ENCODE measurements at places on chromosomes 2 and 18.

GRCh38 chr2:216908300-216908699 is 48.4 kb upstream of the TNP1 start:
- DNase-seq = no peak

DNA sequence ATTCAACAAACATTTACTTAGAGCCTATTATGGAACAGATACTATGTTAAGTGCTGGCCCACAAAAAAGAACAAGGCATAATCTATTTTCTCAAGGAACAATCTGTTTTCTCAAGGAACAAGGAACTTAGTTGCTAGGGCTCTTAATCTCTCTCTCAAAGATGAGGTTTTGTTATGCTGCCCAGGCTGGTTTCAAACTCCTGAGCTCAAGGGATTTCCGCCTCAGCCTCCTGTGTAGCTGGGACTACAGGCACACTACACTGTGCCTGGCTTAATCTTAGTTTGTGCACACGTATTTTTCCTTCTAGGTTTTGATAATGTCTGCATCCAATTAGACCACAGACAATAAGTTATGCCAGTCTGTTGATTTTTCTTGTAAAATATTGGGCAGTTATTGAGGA is 89.5 kb downstream of the PTH2R start:
- DNase-seq = no peak

GRCh38 chr2:191150600-191151330 is at the start of gene STAT4:
TSS of gene STAT4 (minus strand) at chr2:191150994. CDS start at chr2:191148203, 2,791 bp downstream.
- DNase-seq = no peak

DNA sequence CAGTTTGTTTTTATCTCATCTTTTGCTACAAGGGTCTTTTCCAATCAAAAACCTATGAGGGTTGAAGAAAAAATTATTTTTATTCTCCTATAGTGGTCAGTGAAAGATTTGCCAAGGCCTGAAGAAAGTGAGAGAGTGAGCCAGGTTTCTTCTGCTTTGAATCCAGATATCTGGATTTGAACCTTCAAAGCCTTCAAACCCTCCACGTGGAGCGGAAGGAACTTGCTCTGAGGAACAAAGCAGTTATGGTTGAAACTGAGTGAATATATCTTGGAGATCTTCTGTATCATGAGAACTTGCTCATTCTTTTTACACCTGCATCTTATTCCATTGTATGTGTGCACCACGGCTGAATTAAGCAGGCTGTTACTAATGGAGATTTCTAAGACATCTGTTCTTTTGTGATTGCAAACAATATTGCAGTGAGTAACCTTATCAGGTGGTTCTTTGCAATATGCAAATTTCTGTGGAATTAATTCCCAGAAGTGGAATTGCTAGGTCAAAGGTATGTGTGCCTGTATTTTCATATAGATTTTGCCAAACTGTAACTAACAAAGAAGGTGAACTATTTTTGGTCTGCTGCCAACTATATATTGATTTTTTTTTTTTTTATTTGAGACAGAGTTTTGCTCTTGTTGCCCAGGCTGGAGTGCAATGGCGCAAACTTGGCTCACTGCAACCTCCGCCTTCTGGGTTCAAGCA is 147.9 kb downstream of the B3GNT2 start:
- no peak for DNase-seq

DNA sequence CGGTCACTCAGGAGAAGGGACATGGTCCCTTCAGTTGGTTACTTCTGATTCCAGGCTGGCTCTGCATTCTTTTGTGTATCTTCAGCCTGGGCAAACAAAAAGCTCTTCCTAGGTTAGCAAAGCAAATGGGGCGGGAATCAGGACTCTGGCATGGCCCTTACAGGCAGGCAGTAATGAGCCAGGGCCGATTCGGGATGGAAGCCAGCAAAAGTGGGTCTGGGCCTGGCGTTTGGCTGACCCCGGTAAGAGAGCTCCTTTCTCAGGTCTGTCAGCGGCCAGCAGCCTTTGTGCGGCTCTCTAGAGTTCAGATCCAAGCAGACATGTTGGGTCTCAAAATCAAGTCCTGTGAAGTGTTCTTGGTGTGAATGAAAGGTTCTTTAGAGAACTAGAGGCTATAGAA is 81.5 kb upstream of the EML6 start:
- DNase-seq = no peak

DNA sequence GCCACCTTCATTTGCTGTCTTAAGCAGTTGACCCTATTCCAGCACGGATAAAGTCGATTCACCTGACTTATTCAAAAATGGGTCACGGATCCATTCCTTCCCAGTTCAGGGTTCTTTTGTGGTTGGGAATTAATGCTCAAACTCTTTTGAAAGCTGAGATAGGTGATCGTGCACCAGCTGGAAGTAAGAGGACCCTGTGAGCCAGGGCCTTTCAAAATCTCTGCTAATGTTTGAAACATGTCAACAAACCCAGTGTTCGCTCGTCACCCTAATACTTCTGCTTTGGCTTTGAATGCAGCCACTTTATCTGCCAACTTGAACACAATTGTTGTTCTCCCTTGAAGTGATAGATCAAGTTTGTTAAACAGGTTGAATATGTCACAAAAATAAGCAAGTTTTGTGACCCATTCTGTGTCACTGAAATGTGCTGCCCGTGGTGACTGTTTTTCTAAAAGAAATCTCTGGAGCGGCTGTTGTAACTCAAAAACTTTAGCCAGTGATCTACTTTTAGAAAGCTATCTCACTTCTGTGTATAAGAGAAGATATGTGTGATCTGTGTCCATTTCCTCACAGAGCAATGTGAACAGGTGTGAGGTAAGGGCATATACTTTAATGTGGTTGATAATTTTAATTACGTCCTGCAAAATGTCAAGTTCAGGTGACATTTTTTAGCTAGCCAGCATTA is 16.9 kb downstream of the HAT1 start:
- no peak for DNase-seq

- DNase-seq = no peak
These were observed 333.7 kb upstream of the FIGN start for GRCh38 chr2:164069540-164069939.

- no peak for DNase-seq
These were observed 54.6 kb upstream of the BCL2L11 start for GRCh38 chr2:111066062-111066593.

DNA sequence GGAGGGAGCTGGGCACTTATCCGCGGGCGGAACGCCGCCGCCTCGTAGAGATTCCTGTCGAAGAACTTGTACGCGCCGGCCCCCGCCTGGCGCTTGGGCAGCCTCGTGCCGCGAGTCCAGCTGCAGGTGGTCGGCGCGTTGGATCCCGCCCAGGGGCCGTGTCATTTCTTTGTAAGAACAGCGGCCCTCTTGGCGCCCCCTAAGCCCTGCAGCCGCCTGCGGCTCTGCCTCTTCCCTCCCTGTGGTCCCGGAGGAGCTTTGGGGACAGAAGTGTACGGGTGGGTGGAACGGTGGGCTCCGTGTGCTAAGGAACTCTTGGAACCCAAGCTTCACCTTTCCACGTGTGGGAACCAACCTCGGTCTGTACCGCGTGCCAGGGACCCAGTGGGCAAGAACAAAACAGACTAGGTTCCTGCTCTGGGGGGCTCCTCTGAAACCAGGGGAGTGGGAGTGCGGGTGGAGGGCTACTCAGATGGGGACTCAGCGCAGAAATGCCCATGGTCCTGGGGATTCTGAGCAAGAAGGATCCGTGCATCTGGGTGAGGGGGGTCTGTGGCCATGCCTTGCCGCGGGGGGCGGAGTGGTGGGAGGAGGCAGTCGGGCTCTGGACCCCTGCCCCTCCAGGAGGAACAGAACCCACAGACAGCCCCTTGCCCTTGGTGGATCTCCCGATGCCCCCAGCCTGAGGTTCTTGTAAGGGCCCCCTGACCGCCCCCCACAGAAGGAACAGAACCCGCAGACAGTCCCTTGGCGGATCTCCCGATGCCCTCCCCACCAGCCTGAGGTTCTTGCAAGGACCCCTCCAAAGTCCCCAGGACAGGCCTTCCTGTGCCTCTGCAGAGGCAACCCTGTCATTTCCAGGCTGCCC is 1.5 kb downstream of the GPC1 start:
- DNase-seq = no peak

DNA sequence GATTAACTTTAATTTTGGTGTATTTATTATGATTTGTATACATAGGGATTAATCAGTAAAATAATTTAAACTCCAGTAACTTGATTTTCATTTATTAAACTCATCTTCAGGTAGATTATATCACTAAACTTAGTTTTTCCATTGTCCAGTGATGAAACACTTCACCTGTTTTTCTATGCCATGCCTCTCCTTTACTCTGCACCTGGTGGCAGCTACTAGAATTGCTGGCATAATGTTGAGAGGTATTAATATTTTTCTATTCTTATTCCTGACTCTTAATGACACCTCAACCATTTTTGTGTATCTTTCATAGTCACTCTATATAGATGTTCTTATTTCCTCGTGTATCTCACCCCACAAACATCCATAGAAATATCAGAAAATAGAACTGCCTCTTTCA is 940.3 kb upstream of the CRIM1 start:
- no peak for DNase-seq

DNA sequence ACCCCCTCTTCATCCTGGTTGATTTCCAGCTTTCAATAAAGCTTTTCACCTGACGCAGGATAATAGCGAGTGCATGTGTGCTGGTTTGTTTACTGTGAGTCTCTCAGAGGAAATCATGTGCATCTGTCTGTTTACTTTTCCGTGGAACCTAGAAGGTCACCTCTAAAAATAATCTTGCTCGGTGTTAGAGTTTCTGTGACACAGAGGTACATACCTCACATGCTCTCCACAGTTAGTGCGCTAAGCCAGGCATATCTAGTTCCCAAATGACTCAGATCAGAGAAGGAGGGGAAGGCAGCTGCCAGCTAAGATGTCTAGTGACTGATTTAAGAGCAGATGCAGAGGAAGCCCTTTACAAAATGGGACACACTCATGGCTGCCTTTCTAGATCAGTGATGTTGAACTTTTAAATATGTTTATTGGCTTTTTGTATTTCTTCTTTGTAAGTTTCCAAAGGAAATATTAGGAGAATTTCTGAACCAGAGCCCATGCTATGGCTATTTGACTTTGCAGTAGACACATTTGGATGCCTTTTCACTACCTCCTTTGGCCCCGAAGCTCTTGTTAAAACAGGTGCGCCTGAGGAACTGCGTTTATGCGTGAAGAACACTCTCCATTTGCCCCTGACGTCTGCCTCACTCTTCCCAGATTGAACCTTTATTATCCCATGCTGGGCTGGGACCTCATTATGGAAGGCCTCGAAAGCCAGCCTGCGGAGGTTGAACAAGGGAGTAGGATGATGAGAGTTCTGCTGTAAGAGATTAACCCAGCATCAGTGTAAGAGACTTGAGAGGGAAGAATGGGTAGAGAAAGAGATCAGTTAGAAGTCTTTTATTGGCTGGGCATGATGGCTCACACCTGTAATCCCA is 145.6 kb downstream of the FAM161A start:
- peak; percentile 72 for DNase-seq

GRCh38 chr2:166042356-166042755 is 85.5 kb downstream of the SCN1A start:
- no peak for DNase-seq

- DNase-seq = no peak
These were observed 258.5 kb downstream of the DOK6 start for GRCh38 chr18:69659142-69659651.

- DNase-seq = no peak
These were observed 4.9 kb downstream of the SMC6 start for GRCh38 chr2:17748745-17749144.

- no peak for DNase-seq
These were observed 150.4 kb upstream of the NXPH2 start for GRCh38 chr2:138930571-138930970.

DNA sequence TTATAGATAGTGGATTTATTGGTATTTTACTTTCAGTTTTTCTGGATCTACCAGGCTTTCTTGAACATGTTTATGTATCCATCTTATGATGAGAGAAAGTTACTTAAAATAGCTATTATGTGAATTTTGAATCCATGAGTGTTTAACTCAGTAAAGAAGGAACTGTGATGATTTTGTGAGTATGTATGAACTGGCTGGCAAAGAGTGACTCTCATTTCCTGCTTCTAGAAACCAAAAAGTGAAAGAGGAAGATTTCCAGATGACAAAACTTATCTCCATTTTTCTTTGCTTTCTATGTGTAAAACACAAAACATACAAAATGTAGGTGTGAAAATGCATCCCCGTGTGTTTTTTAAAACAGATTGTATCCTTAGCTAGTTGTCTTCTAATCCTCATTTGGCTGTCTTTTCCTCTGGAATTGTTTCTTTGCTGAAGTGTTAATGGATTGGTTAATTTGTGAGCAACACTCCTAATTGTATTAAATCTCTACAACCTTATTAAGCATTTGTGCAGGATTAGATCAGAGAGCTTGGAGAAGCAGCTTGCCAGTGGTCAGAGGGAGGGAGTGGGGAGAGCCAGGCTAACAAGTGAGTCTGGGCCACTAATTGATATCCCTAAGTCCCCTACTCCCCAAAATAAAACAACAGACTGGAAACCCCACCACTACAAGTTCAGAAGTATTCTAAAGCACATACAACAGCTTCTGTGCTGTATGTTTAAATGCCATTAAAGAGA is 23.9 kb downstream of the PTPRM start:
- DNase-seq = no peak

DNA sequence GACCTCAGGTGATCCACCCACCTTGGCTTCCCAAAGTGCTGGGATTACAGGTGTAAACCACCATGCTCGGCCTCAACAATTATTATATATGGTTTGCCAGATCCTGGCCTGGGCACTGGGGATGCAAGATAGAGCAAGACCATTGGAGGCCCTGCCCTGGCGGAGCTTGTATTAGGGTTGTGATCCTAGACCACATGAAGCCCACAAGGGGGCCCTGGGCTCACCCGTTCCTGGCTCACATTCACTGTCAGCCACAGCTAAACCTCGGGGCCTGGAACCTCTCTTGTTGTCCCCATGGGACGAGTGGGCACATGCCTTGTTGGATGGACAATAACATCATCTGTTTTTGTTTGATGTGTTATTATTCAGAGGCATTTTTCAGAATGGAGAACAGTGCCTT is 14.9 kb downstream of the HPCAL1 start:
- no peak for DNase-seq

DNA sequence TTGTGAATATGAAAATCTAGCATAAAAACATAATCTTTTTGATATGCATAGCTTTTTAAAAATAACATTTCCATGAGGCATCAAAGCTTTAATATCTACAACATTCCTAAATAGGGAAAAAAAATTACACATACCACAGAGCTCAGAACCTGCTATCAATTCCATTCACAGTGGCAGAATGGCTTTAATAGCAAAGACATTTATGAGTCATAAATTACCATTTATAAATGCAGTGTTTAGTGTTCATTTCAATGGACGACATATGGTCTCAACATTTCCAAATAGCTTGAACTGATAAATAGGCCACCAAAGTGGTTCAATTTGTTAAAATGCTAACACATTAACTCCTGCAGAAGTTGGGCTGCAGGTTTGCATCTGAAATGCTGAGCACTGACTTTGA is 600.6 kb upstream of the SETBP1 start:
- DNase-seq = no peak

DNA sequence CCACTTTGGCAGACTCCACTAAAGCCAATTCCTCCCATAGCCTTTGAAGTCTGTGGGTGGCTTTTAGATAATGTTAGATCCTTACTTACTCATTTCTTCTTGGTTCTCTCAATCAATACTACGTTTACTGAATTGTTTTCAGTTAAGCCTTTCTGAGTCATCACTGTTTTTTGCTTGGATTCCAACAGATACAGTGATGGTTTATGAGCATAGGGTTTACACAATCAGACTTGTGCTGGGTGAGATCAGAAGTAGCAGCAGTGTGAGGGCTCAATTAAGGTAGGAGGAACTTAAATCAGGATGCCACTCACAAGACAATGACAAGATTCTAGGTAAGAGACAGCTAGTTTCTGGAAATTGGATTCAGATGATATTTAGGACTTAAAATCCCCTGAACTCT is 297.7 kb upstream of the DOK6 start:
- no peak for DNase-seq

Measured in LNCaP clone FGC (cell line).